Endothelial cell of umbilical vein (primary cell): ENCODE measurements at places on chromosomes 2 and 18. TPM values are rescaled to one million over a fixed set of nuclear protein-coding genes. Genes with fewer than 3 reads are reported as not detected.

The CYBRD1 gene
- polyA plus RNA-seq = 23.1 and 24.1 TPM in 2 replicates

The HNMT gene
- 7.7 and 8.6 TPM in 2 replicates for polyA plus RNA-seq

The FAM110C gene
- not detected in 2 replicates for polyA plus RNA-seq

The PAX3 gene
- not detected in 2 replicates for polyA plus RNA-seq

The HOXD8 gene
- polyA plus RNA-seq = 6.4 and 7.2 TPM in 2 replicates

The STPG4 gene
- polyA plus RNA-seq = not detected in 2 replicates

DNA sequence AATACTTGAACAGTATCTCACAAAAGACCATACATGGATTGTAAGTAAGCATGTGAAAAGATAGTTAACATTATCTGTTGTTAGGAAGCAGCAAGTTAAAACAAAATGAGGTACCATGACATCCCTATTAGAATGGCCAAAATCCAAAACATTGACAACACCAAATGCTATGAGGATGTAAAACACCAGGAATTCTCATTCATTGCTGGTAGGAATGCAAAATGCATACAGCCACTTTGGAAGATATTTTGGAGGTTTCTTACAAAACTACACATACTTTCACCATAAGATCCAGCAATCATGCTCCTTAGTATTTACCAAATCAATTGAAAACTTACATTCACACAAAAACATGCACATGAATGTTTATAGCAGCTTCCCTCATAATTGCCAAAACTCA is 30.9 kb upstream of the ICOS start:
- DNase-seq = no peak

DNA sequence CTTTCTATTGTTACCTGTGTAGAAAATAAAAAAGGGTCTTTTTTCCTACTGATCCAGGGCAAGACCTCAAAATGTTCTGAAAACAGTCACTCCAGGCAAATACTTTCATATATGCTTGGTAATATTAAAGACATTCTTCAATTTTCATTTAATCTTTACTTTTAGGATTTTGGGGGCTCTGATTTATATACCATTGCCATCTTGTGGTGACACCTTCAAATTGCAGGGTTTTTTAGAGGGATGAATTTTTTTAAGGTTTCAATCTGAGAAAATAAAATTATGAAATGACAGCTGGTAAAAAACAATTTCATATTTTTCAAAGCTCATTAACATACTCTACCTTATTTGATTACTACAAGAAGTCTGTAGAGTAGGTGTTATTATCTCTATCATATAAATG is 26.8 kb downstream of the MAPK4 start:
- DNase-seq = no peak

DNA sequence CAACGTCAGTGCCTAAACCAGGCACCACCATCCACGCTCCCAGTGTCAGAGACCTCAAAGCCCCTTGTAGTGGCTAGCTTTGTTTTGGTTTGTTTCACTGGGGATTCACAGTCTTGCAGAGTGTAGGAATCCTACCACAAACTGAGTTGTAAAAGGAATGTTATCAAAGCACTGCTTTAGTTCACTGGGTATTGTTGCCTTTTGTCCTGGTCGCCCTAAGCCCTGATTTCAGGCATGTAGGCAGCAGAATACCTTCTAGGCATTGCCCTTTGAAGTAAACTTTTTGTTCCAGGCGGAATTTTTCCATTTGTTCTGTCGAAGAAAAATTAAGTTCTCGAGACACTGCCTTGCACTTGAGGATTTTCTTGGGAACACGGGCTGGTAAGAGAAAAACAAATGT is 29.4 kb downstream of the PTMA start:
- no peak for DNase-seq

- no peak for DNase-seq
These were observed 285.6 kb upstream of the SESTD1 start for GRCh38 chr2:179550214-179550613.

- peak; percentile 32 for DNase-seq
These were observed 756 bp upstream of the OST4 start for GRCh38 chr2:27071990-27072830.

GRCh38 chr2:165078913-165079312 is 123.6 kb upstream of the SLC38A11 start:
- DNase-seq = no peak

GRCh38 chr2:174717273-174717672 is 47.0 kb downstream of the CHRNA1 start:
- no peak for DNase-seq
